ENCODE measurements at places on chromosomes 13 and 19. TPM values are rescaled to one million over a fixed set of nuclear protein-coding genes. Genes with fewer than 3 reads are reported as not detected.

Gene KASH5
- not detected for polyA plus RNA-seq

GRCh38 chr13:95822303-95822702 lies 145.4 kb downstream of the DNAJC3 start:
- no peak for DNase-seq

GRCh38 chr19:13014101-13014920 lies 19.0 kb downstream of the NFIX start:
- DNase-seq: peak; percentile 66

- peak; percentile 67 for DNase-seq
Observed at GRCh38 chr13:97212601-97213040, 9.5 kb upstream of the MBNL2 start.

Gene PCDH9
- polyA plus RNA-seq: 0.26 TPM

- DNase-seq: no peak
Observed at GRCh38 chr13:95292622-95293021, 8.6 kb downstream of the ABCC4 start.

DNA sequence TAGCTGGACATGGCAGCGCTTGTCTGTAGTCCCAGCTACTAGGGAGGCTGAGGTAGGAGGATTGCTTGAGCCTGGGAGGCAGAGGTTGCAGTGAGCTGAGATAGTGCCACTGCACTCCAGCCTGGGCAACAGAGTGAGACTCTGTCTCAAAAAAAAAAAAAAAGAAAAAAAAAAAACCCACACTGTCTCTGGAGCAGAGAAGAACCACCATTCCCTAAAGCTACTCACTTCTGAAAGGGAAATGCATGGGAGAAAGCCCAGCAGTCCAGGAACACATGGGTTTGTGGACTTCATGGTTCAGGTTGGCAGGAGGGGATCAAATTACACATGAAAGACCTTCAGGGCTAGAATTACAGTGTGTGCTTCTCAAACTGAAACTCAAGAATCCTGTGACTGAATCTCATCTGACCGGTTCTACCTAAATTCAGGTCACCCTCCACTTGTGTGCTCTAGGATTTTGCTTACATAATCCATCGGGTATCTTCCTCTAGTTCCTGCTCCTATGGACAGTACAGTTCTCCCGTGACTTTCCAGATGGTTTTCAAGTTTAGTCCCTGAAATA lies 30.2 kb upstream of the CPB2 start:
- peak; percentile 93 for DNase-seq

Gene ATP4A
- not detected for polyA plus RNA-seq

DNA sequence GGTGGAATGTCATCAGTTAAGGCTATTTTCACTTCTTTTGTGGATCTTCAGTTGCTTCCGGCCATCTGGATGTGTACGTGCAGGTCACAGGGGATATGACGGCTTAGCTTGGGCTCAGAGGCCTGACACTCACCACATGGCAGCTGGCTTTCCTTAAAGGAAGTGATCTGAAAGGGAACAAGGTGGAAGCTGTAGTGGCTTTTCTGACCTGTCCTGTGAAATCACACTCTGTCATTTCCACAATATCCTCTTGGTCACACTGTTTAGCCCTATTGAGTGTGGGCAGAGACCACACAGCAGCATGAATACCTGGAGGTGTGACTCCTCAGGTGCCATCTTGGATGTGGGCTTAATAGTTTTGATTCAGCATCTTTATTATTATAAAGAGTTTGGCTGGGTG lies 4.5 kb upstream of the BAX start:
- no peak for DNase-seq

DNA sequence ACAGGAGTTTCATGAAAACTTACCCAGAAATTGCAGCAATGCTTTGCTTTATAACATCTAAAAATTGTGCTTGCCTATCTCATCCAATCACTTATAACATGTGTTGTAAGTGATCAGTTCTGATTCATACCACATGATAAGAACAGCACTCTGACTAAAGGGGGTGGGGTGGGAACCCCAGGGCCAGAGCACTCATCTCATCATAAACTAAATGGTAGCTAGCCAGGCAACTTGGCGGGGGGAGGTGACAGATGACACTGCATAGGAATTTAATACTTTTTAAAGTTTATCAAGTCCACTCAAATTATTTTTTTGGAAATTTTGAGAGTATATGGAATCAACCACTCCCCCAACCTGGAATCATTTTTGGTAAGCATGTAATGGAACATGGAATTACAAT lies 42.1 kb downstream of the FOXO1 start:
- DNase-seq: peak; percentile 36

DNA sequence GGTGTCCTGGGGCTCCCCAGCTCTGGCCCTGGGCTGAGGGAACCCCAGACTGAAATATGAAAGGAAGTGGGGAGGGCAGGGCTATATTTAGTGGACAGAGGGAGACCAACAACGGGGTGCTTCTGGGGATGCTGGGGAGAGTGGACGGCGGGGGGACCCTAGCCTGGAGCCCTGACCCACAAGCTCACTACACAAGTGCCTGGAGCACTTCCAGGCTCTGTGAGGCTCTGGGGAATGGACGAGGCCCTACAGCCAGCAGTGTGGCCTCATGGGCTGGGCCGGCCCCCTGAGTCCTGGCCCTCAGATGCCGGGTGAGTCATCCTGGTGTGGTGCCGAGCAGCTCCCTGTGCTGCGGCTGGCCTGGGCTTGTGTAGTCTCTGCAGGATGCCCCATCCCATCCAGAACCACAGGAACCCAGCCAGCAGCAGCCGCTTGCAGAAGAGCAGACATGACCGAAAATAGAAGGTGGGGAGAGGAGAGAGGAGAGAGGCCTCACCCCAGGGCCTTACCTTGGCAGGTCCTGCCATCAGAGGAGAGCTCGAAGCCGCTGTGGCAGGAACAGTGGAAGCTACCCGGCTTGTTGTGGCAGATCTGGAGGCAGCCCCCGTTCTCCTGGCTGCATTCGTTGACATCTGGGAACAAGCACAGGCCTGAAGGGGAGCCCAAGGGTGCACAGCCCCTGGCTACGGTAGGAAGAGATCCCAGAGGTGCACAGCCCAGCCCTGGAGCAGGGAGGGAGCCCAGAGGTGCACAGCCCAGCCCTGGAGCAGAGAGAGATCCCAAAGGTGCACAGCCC lies 26.1 kb downstream of the GAS6 start:
- peak; percentile 98 for DNase-seq

- no peak for DNase-seq
Observed at GRCh38 chr19:1270854-1271527, 1.9 kb downstream of the CIRBP start.

Gene SPHK2
- polyA plus RNA-seq: 6.0 TPM

DNA sequence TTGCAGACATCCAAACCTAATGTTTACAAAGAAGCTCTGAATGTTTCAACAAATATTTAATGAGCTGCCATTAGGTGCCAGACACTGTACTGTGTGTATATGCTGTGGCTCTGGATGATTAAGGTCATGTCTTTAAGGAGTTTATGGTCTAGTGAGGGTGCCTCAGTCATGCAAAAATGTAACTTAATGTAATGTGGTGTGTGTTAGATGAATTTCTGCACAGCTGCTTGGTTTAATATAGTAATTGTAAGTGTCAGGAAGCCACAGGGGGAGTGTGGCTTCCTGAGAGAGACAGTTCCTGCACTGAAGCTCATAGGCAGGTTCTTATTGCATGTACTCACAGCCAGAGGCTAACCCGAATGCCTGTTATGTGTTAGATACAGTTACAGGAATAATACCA lies 43.3 kb downstream of the SPATA13 start:
- DNase-seq: no peak

DNA sequence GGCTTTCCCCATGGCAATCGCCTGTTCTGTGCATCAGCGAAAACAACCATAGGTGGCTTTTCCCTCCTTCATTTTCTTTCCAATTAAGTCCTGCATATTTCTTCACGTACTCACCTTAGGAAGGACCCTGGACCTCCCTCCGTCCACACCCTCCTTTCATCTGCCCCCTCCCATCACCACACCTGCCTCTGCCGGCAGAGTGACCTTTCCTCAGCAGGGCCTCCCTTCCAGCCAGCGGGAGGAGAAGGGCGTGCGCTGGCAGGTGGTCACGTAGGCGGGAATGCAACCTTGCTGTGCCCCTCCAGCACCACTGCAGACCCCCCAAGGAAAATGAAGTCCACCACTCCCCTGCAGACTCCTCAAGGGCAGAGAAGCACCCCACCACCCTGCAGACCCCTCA lies 61.1 kb downstream of the GSX1 start:
- no peak for DNase-seq

DNA sequence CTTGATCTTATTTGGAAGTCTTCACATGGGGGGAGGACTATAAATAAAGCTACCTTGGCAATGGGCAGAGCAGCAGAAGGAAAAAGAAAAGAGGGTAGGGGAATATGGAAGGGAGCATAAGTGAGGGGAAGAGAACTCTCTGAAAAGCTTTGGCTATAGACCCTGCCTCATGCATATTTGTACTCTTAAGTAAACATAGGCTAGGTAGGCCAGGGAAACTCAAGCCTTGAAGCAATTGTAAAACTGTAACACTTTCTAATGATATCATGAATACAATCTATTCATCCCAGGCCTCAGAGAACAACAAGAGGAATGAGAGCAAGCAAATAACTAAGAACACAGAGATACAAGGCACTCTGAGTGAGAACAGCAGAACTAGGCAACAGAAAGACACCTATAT lies 20.4 kb downstream of the MYCBP2 start:
- no peak for DNase-seq

DNA sequence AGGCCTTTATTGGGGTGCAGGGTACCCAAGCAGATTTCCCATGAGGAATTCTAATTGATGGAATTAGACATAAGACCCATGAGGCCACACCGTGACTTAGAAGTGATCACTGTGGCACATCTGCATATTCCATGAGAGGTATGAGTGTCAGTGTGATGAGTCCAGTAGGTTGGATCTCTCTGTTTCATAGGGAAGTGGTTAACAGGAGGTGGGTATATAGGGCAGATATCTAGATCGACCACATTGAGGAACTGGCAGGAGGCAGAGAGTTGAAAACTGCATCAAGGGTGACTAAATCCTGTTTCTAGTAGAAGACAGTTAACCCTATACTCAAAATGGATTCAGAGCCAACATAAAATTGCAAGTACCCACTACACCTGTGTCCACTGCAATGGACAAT lies 68.6 kb upstream of the MIR17HG start:
- DNase-seq: no peak

DNA sequence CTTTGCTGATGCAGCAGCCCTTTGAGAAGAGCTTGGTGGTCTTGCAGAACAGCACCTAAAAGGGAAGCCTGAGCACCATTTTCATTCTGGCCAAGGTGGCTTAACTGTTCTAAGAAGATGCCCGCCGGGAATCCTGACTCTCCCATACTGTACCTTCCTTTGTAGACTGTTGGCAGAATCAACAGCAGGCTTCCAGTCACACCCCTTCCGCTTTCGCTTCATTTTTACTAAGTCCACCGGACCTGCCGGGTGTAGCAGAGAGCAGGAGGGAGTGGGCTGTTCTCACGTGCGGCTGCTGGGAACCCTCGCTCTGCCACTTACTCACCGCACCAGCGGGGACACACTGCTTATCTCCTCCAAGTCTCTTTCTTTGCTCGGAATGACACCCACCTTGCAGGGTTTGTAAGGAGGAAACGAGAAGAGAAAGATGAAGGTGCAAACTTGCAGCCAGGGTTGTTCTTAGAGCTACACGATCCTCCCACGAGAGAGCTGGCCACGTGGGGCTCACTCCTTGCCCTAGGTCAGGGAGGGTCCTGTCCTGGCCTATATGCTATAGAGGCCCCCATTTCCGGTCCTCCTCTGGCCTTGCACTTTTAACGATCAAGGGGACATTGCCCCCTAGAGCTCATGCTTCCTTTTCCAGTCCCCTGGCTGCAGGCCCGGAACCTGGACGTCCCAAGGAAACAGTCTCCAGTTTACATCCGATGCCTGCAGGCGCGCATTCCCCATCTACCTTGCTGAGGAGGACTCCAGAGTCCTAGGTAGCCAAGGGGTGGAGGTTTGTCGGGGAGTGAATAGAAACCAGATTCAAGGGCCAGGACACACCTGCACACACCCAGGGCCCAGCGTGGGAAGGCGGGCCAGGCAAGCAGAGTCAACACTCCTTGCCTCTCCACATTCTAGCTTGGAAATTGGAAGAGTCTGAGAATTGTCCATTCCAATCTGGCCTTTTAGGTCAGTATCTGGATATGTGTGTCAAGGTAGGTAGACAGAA lies 453.6 kb downstream of the IRS2 start:
- DNase-seq: no peak

DNA sequence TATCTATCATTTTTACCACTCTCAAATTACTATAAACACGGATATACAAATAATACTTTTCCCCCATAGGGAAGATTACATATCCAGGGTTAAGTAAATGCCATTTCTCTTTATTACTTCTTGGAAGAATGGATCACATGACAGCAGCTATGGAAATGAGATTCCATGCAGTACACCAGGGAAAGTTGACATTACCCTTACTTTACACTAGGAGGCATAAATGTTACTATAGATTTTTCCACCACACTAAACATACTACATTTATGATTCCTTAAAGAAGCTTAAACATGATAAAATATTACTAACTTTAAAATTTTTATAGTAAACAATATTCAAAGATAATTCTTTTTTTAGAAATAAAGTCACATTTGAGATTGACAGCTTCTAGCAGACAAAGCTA lies 611.4 kb downstream of the PCDH9 start:
- DNase-seq: peak; percentile 14

GRCh38 chr19:5665781-5666513 lies 14.4 kb downstream of the MICOS13 start:
- peak; percentile 48 for DNase-seq

DNA sequence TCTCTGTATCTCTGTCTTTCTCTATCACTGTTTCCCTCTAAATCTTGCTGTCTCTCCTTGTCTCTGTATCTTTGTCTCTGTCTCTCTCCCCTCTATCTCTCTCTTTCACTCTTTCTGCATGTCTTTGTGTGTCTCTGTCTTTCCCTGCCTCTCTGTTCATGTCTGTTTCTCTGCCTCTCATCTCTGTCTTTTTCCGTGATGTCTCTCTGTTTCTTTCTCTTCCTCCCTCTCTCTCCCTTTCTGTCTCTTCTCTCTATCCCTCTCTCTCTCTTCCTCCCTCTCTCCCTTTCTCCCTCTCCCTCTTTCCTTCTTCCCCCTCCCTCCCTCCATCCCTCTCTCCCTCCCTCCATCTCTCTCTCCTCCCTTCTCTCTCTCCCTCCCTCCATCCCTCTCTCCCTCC lies 56.7 kb upstream of the NFIC start:
- DNase-seq: no peak

All from mammary epithelial cell (primary cell).